ENCODE measurements at places on chromosomes 2 and 18.

GRCh38 chr2:12555012-12555645, 161.6 kb upstream of the TRIB2 start:
- no peak for DNase-seq

DNA sequence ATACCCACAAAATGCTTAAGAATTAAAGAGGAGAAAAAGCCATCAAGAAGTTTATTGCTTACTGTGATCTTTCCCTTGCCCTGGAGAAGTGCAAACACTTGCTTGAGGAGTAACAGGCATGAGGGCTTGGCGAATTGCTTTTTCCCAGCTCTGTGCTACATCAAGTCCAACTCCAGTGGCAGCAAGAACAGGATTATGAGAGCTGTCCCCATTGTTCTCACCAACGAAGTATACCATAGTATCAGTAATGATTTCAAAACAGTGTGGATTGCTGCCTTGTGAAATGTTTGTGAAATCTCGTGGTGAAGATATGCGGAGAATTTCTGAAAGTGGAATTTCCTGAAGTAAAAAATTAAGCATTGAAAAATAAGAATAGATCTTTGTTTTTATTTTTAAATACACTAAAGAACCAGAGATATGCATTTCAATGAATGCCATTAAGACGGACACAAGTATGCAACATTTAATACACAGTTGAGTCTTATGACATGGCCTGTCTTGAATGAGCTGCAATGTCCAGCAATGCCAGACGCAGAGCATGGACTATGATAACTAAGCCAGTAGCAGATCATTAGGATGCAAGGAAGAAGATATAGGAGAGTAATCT, 43.0 kb downstream of the NDUFAF7 start:
- no peak for DNase-seq

DNA sequence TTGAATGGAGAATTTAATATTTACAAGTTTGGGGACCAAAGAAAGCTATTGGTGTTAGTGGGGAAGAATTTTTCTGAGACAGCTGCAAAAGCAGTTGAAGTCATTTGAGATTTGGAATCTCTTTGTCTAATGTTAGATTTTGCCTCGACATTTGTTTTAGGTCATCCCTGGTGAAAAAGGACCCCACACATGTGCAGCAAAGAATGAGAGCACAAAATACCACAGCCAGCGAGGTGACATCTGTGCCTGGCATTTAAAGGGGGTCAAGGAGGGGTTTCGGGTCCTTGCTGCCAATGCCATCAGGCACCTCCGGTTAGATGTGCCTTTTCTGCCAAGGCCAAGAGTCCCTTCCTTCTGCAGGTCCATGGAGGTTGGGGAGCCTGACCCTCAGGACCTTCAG, 173.3 kb downstream of the TRIB2 start:
- DNase-seq, result no peak

- DNase-seq, result no peak
Observed at GRCh38 chr18:63302220-63302619, 17.3 kb downstream of the BCL2 start.

DNA sequence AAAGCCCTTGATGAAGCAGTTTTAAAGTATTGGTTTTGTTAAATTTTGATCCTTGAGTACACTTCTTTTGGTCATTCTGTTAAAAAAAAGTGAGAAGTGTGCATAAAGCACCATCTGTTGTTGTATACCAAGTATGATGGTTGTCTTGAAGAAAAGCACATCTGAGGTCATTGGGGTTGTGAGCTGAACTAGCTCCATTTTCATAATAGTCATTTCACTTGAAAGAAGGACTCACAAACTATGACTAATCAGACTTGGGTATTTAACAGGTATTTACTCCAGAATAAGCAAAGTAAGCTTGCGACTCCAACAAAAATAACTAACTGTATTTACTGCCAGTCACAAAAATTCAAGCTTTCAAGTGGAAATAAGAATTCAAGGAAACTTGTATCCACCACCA, 35.1 kb downstream of the CHN1 start:
- DNase-seq, result no peak

- no peak for DNase-seq
Observed at GRCh38 chr2:56169521-56169920, 14.3 kb upstream of the CCDC85A start.
